ENCODE measurements at places on chromosomes 12 and 14. TPM values are rescaled to one million over a fixed set of nuclear protein-coding genes. Genes with fewer than 3 reads are reported as not detected.

Gene FAM90A1
- total RNA-seq: not detected

Gene GPR162
- total RNA-seq: 9.4 TPM

Gene SERPINA6
- not detected for total RNA-seq

Gene SPATA7
- 14.0 TPM for total RNA-seq

Gene NKX2-1
- total RNA-seq: not detected

Gene MYH6
- total RNA-seq: not detected

Gene LYZ
- total RNA-seq: not detected

Gene GALNT8
- total RNA-seq: 0.27 TPM

Gene SLC38A4
- total RNA-seq: 0.07 TPM
